Left colon (tissue), 2 donors: ENCODE measurements at places on chromosomes 12 and 14. TPM values are rescaled to one million over a fixed set of nuclear protein-coding genes. Genes with fewer than 3 reads are reported as not detected.

Gene NOP9
- 26.0 TPM for total RNA-seq

Gene FSCB
- total RNA-seq = not detected

DNA sequence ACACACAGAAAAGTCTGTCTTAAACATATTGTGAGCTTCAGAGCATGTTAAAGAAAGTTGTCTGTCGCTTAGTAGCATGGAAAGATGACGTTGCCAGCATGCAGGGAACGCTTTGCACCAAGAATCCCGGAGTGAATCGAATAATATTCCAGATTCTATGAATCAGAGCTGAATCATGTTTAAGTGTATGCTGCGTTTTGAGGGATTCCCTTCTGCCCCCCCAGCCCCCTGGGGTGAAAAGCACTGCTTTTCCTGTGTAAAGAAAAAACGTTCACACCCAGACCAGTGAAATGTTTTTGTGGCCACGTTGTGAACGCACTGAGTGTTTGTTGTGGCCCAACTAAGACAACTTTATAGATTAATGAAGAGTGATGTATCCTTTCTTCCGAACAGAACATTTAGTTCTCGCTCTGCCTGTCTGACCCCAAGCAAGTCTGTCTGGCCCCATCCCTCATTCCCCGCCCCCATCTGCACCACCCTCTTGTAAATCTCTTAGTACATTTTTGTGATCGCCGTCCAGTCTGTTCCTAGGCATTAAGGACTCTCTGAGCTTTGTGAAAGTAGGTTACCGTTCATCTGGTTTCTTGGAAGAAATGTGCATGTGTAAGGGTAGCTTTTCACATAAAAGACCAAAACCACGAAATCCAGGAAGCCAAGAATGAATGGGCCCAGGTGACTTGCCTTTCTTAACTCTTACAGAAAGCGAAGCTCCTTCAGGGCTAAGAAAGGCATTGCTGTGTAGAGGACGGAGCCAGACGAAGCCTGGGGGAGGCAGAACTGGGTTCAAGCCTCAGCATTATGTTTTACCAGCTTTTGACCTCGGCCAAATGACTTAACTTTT is 103.0 kb downstream of the SAMD4A start:
- DNase-seq = peak; percentile 58

DNA sequence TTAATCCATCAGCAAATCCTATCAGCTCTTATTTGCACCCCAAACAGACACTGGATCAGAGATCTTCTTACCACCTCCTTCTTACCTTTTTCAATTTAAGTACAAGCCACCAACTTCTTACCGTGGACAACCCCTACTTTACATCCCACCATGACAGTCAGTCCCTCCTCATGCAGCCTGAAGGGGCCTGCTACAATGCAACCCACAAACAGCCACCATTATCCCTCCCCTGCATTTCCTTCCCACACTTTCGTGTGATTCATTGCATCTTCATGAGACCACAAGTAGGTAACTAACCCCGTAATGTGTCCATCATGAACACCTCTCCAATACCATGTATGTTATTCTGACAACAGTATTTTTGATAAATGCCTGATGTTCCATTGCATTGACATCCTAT is 108.6 kb downstream of the BCL11B start:
- DNase-seq = no peak

Gene PAPOLA
- 159 TPM for total RNA-seq

GRCh38 chr12:11697670-11698387 is 48.4 kb downstream of the ETV6 start:
- no peak for DNase-seq

GRCh38 chr12:119665164-119665929 is 2.6 kb upstream of the PRKAB1 start:
- DNase-seq = no peak

- no peak for DNase-seq
These were observed 57.8 kb upstream of the FUT8 start for GRCh38 chr14:65354715-65355114.

Gene CLEC4C
- total RNA-seq = not detected

- DNase-seq = no peak
These were observed 13.0 kb upstream of the C12orf71 start for GRCh38 chr12:27095346-27095745.

- DNase-seq = no peak
These were observed 6.9 kb upstream of the OR6J1 start for GRCh38 chr14:22650960-22651521.

DNA sequence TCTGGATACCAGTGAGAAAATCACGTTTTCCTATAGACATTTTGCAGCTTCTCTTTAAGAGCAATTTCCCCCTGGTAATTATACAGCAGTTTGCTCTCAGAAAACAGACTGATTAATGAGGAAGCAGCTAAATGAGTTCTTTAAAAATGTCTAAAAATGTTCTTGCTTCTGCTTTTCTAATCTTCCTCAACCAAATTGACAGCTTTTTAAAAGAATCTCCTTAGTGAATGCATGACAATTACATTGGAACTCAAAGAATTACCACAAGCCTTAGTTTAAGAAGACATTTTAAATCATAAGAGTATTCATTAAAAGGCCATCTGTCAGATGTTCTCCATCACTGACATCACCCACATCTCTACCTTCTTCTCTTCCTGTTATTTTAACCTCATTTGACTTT is 135.8 kb upstream of the PLXNC1 start:
- no peak for DNase-seq

DNA sequence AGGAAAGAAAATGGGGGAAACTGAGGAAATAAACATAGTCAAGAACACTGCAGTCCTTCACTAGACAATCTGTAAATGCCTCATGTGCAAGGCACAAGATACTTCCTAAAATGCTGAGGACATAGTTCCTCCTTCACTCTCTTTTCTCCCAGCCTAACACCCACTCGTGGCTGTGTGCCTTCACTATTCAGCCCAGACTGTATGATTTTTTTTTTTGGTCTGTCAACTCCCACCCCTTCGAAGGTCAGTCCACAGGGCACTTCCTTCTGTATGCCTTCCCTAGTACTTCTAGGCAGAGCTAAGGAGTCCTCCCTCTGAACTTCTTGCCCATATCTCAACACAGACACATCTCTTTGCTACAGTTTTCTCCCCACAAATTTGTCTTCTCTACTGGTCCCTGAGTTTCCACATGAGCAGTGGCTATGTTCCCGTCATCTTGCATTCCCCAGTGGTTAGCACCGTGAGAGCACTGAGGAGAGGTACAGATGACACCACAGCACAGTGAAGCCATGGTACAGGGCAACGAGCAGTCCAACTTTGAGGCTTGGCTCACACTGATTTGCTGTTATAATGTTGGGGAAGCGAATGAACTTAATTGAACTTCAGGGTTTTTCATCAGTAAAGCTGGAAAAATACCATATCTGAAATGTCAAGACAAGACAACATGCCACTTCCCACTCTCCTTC is 24.1 kb upstream of the SYCP3 start:
- no peak for DNase-seq

Gene ZDHHC17
- total RNA-seq = 14.5 TPM

Gene CD163L1
- total RNA-seq = 18.3 TPM

DNA sequence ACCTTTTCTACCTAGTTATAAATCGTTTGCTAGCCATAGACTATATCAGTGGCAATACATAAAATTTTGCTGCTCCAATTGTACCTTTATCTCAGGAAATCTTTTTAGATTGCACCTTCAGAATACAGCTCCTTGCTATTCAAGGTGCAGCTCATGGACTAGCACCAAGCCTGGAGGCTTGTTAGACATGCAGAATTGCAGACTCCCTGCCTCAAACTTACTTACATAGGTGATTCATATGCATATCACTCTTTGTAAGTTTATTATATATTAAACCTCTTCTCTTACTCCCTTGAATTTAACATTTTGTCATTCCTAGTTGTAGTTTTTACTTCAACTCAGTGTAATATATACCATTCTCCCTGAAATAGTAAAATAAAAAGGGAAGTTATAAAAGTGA is 195.4 kb upstream of the PDZRN4 start:
- no peak for DNase-seq

DNA sequence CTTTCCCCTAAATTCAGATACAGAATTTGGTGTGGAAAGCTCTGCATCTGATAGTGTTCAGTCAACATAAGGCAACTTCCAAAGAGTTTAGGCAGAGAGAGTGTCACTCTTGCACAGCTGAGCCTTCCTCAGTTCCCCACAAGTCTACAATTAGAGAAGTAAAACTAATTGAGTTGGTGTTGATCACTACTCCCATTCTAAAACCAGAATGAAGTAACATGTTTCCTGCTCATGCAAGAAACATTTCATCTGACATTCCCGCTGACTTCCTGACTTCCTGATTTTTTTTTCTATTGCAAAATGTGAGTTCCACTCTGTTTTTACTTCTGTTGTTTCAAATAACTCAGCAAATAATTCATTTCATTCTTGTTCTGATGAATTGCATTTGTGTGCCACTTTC is 271.0 kb downstream of the ALG10B start:
- no peak for DNase-seq

- no peak for DNase-seq
These were observed 175.8 kb upstream of the GRIN2B start for GRCh38 chr12:14157088-14157747.

GRCh38 chr14:97946240-97946639 is 1149.1 kb downstream of the VRK1 start:
- no peak for DNase-seq

- DNase-seq = no peak
These were observed 28.6 kb downstream of the PYM1 start for GRCh38 chr12:55899082-55899481.

Gene TMEM229B
- 10.3 TPM for total RNA-seq

Gene SSTR1
- 10.5 TPM for total RNA-seq

DNA sequence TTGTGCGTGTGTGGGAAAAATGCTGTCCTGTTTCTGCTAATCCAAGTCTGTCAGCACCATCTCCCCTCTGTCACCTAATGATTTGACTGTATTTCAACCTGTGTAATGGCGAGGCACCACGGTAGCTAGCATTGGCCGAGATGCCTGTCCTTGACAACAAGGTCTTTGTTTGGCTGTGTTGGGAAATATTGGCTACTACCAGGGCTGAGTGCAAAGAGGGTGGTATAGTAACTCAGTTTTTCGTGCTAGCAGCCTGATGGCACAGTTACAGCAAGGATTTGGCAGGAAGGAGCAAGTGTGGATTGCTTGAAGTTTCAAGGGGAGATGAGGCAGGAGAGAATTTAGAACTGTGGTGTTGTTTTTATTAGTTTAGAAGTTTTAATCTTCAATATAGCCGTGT is 440.3 kb upstream of the RGS6 start:
- DNase-seq = no peak

Gene PSMD9
- total RNA-seq = 48.0 TPM

- DNase-seq = no peak
These were observed 35.1 kb downstream of the PPP2R5E start for GRCh38 chr14:63508033-63508432.

GRCh38 chr12:68794653-68795251 is 13.2 kb upstream of the MDM2 start:
- no peak for DNase-seq

Gene PLBD1
- total RNA-seq = 65.5 TPM

DNA sequence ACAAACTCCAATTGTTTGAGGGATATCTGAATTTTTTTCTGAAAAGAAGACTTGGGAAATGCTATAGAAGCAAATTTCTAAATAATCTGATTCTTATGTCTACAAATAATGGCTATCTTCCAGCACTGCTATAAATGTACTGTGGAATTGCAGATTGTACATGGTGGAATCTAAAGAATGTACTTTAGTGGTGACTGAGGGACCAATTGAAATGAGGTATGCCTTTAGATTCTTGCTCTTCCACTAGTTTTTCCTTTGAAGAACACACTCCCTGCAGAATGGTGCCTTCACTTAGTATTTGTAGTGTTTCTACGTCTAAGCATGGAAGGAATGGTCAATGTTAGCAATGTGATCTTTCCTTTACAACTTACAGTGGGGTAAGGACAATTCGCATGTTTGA is 11.7 kb upstream of the PRB4 start:
- DNase-seq = no peak

GRCh38 chr12:64682572-64683277 is 72.4 kb downstream of the RASSF3 start:
- peak; percentile 57 for DNase-seq

Gene GRIP1
- 11.4 TPM for total RNA-seq

DNA sequence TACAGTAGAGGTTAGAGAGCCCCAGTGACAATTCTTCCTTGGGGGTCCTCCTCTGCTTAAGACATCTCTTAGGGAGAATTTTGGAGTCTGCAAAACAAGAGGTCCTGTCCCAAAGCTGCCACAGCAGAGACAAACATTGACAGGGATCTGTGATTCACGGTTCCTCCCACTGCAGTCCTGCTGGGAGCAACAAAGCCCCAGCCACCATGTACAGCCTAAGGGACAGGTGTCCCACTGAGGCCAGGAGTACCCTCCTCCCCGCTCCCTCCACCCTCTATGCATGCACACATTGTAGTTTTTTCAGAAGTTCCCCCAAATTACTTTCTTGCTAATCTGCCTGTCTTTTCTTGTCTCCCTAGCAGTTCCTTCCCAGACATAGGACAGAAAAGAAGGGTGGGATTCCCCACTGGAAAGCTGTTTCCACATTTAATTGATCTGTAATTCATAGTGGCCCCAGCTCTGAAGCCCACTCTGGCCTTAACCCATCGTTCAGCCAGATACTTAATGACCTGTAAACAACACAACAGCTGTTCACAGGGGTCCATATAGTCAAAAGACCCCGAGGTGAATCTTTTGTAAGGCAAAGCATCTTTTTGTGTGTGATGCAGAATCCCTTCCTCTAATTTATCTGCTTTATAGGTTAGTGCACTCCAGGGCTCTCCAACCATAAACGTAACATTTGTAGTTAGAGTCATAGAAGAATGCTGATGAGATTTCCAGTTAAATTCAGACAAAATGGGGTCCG is 13.9 kb upstream of the PRICKLE1 start:
- DNase-seq = no peak

- no peak for DNase-seq
These were observed 9.0 kb upstream of the HOXC6 start for GRCh38 chr12:54019091-54019811.

DNA sequence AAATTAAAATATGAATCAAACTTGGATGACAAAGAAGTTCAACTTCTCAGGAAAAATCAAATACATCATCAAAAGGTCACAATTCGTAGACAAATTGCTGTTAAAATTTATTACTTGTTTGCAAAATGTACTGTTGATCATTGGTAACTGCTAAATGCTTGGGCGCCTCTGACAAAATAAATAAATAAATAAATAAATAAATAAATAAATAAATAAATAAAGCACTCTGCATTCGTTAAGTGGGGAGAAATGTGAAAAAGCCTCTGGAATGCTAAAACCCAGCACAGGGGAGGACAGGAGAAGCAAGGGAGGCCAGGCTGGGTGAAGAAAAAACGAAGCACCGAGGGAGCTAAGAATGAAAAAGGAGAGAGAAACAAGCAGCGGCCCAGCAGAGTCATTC is 115.2 kb downstream of the BCL11B start:
- DNase-seq = no peak

DNA sequence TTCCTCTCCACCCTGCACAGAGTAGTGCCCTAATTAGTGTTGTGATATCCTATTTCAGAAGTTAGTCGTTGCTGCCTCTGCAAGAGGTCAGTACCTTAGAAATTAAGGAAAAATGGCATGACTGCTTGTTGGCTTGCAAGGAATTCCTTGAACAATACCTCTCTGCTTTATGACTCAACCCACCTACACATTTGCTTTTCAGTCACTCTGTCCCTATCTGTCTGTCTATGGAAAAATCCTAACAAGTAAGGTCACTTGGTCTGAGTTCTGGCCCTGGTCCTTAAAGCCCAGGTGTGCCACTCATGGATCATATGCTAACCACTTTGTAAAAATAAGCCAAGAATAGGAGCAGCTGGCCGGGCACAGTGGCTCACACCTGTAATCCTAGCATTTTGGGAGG is 116.4 kb upstream of the ATF1 start:
- DNase-seq = no peak

Gene CFAP54
- total RNA-seq = 0.64 TPM

Gene ITGB7
- total RNA-seq = 4.6 TPM

GRCh38 chr12:90729736-90730135 is 225.2 kb downstream of the CCER1 start:
- DNase-seq = no peak
